ENCODE measurements at places on chromosomes 7 and 10.

DNA sequence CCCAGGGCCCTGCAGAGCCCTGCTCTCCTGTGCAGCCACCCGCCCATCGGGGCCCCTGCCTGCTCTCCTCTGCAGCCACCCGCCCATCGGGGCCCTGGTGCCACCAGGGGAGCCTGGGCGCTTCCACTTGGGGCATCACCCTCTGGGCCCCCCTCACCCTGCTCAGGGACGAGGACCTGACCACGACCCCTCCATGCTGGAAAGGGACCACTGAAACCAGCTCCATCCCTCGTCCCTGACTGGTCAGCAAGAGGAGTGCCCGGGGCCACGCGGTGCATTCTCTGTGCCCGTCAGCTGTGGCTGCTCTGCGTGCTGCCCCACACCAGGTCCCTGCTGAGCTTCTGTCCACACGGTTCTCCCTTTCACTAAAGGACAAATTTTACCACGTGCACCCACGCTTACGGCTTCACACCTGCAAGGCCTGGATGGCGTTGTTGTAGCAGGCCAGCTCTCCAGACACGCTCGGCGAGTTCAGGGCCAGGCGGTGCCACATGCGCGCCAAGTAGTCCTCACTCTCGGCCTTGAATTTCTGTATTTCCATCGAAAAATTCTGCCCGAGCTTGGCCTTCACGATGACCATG lies 57.6 kb downstream of the CFAP46 start:
- DNase-seq, result no peak

DNA sequence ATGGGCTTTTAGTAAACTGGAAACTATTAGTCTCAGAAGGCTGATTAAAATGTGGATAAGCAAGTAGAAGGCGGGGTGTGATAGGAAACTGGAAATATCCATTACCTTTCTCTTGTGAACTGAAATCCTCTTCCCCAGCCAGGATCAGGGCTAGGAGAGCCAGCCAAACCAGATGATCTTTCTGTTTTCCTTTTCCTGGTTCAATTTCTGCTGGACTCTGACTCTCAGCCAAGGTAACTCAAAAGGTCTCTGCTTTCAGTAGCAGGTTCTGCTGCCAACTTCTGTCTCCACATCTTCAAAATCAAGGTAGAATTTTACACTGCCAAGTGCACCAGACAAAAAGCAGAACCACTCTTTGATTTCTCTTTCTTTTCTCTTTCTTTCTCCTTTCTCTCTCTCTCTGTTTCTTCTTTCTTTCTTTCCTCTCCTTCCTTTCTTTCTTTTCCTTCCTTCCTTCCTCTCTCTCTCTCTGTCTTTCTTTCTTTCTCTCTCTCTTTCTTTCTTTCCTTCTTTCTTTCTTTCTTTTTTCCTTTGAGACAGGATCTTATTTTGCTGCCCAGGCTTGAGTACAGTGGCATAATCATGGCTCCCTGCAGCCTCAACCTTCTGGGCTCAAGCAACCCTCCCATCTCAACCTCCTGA lies 30.8 kb downstream of the OTUD1 start:
- no peak for DNase-seq

GRCh38 chr7:67518580-67518979 lies 521.9 kb downstream of the TYW1 start:
- no peak for DNase-seq

DNA sequence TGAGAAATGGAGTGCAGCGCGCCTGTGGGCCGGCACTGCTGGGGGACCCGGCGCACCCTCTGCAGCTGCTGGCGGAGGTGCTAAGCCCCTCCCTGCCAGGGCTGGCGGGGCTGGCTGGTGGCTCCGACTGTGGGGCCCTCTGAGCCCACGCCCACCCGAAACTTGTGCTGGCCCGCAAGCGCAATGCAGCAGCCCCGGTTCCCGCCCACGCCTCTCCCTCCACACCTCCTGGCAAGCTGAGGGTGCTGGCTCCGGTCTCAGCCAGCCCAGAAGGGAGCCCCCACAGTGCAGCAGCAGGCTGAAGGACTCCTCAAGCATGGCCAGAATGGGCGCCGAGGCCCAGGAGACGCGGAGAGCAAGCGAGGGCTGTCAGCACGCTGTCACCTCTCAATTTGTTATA lies 1063.0 kb upstream of the AUTS2 start:
- DNase-seq, result no peak

- DNase-seq, result no peak
These were observed 93.5 kb downstream of the ZNF783 start for GRCh38 chr7:149355390-149356048.

GRCh38 chr10:76769161-76769560 lies 868.4 kb downstream of the KCNMA1 start:
- no peak for DNase-seq

- DNase-seq, result no peak
These were observed 49.1 kb upstream of the GLCCI1 start for GRCh38 chr7:7919449-7919945.

GRCh38 chr10:92702301-92702916 lies 12.7 kb downstream of the HHEX start:
- DNase-seq, result no peak

DNA sequence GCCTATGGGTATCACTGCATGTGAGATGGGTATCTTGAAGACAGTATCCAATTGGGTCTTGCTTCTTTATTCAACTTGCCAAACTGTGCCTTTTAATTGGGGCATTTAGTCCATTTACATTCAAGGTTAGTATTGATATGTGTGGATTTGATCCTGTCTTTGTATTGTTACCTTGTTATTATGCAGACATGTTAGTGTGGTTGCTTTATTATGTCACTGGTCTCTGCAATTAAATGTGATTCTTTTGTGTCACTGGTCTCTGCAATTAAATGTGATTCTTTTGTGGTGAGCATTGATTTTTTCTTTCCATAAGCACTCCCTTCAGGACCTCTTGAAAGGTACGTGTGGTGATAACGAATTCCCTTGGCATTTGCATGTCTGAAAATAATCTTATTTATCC lies 357.8 kb upstream of the STEAP1 start:
- DNase-seq, result no peak

- DNase-seq, result peak; percentile 32
These were observed 149.5 kb downstream of the ARID5B start for GRCh38 chr10:62050893-62051433.

DNA sequence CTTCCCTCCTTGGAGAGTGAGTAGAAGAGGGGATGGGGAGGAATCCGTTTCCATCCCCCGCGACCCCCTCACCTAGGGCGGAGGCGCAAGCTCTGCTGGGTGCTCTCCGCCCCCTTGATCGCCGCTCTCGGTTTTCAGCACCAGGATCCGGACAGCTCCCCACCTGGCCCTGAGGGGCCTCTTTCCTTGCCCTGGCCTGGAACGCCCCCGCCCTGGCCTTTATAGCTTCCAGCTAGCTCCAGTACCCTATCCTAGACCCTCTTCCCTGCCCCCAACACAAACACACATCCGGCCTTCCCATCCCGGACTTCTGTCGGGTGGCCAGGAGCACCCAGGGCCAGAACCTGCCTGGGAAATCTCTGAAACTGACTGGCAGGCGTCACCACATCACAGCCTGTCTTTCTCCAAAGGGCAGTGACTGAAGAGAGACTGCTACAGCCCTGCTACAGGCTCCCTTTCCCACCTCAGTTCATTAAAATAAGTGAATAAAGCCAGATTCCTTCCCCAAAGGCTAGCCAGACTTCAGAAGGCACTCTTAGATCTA lies 72.3 kb upstream of the LEP start:
- no peak for DNase-seq

Data from stimulated activated CD8-positive, alpha-beta memory T cell treated with anti-CD3 and anti-CD28 coated beads, Interleukin-12 subunit alpha, Interleukin-12 subunit beta, amount 100 ng/mL, for 1 hour (primary cell).